Activated CD4-positive, alpha-beta T cell treated with anti-CD3 and anti-CD28 coated beads for 24 hours (primary cell): ENCODE measurements at places on chromosomes 1 and 21.

- no peak for DNase-seq
Measured at GRCh38 chr21:17650292-17650691, 37.6 kb upstream of the BTG3 start.

- no peak for DNase-seq
Measured at GRCh38 chr21:42038826-42039425, 28.8 kb upstream of the ZBTB21 start.

GRCh38 chr1:67618285-67619018, 66.5 kb upstream of the GADD45A start:
- no peak for DNase-seq

DNA sequence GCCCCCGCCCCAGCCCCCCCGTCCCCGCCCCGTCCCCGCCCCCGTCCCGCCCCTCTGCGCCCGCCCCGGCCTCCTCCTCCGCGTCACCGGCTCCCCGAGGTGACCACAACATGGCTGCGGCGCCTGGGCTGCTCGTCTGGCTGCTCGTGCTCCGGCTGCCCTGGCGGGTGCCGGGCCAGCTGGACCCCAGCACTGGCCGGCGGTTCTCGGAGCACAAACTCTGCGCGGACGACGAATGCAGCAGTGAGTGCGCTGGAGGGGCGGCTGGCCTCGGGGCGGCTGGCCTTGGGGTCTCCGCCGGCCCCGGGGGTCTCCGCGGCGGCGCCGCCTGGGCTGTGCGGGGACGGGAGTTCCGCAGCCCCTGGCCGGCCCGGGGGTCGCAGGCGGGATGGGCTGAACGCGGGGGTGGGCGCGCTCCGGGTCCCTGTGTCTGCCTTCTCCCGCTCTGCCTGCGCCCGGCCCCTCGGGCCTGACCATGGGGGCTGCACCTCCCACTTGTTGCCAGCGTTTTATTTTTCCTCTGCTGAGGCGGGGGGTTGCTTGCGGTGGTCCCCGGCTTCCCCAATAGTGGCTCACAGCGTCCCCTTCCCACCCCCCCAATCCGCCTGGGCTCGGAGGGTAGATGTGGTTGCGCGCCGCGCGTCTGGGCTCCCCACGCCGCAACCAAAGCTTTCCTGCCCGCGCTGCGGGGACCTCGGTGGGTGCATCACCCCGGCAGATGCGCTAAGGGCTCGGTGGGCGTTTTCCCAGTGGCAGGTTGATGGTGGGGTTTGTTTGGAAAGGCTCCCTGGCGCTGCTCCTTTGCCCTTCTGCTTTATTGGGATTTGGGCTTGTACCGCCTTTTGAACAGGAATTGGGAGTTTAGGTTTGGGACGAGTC, at the start of gene MIA3:
Gene MIA3, plus strand, starts transcription at position 97 of the 879 bp plus-strand sequence. Its CDS starts 14 bp downstream, at position 111.
- DNase-seq, result peak; percentile 60

DNA sequence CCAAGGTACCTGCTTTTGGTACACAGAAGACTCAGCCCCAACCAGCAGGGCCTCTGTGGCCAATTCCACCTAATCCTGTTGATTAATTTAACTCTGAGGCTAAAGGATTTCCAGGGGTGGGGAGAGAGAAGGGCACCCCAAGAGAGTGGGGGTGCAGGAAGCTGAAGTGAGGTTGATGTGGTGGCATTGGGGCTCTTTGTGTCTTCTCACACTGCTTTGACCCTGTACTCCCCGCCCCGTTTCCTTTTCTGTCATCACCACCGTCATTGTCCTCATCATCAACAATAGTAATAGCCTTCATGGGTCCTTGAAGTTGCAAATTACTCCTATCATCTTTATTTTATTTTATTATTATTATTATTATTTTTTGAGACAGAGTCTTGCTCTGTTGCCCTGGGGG, 55.9 kb downstream of the PAX7 start:
- DNase-seq, result no peak

DNA sequence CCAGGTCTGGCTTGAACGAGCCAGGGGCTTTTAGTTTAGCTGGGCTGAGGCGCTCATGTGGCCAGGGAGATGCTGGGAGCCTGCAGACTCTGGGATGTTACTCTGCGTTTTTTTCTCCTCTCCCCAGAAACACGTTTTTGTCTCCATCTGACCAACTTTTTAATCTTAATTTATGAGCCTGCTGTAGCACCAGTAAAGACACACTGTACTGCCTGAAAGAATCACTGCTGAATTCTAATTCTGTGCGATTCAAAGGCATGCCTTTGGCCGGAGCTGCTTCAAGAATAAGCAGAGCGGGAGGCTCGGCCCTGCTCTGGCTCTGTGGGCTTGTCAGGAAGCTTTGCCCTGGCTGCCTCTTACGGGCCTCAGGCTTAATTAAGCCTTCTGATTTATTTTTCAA, 129.5 kb downstream of the CAMTA1 start:
- no peak for DNase-seq

GRCh38 chr1:64320922-64321614, 117.6 kb downstream of the UBE2U start:
- no peak for DNase-seq

DNA sequence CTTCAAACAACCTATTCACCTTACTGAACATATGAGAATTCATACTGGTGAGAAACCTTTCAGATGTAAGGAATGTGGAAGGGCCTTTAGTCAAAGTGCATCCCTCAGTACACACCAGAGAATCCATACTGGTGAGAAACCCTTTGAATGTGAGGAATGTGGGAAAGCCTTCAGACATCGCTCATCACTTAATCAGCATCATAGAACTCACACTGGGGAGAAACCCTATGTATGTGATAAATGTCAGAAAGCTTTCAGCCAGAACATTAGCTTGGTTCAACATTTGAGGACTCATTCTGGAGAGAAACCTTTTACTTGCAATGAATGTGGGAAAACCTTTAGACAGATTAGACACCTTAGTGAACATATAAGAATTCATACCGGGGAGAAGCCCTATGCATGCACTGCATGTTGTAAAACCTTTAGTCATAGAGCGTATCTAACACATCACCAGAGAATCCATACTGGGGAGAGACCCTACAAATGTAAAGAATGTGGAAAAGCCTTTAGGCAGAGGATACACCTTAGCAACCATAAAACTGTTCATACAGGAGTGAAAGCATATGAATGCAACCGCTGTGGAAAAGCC, 13.2 kb upstream of the EXO5 start:
- DNase-seq, result no peak

DNA sequence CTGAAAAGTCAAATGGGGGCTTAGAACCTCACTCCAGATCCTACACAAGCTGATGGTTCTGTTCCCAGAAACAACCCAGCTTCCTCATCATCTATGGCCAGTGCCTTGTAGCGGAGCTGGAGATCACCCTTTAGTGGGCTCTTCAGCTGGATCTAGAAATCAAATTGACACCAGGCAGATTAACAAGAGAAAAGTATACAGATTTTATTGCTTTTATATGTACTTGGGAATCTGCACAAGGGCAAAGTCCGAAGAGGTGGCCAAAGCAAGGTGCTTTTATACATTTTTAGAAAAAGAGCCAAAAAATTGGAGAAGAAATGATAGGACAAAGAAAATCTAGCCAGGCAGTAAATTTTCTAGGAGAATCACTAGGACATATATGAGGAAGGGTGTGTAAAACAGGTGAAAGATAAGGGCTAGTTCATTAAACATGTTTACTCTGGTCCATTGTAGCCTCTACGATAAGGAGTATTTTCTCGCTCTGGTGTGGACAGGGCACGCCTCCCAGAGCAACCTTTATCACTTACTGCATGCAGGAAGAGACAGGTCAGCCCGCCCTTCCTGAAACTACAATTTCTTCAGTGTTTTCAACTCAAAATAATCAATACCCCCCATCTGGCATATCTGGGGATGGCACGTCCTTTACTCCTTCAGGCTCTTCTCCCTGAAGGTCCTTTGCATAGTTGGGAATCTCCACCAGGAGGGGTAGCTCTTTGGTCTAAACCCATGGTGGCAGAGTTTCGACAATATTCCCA, 14.0 kb upstream of the LGALS8 start:
- DNase-seq, result no peak

DNA sequence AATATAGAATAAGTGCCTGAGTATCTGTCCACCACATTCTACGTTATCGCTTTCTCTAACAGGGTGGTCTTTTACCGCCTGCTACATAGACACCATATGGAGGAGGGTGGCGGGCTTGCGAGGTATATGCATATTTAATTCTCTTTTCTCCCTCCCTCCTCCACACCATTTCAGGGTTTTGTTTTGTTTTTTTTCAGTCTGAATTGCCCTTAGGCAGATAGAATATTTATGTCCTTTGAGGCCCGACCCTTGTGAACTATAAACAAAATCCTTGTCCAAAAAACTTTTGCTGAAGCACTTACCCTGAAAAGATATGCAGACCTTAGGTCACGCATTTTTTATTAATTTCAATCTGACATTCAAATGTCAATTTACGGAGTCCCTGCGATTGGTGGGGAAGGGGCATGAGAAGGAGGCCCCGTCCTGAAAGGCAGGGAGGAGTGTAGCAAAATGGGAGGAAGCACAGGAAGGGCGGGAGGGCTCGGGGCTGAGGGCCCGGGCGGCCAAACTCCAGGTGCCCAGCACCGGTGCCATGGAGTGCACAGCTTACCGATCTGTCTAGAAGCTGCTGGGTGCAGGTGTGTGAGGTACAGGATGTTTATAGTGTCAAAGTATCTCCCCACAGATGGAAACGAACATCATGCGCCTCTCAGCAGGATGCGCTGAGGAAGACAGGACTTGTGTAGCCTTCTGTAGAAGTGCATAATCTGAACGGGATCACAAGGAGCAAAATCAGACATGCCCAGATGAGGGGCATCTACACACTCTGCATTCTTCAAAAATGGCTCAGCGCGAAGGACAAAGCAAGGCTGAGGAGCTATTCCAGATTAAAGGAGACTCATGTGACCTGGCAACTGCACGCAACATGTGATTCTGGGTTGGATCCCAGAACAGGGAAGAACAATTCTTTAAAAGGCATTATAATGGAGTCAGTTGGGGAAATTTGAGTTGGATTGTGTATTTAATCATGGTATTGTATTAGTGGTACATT, 68.8 kb upstream of the LYST start:
- no peak for DNase-seq

DNA sequence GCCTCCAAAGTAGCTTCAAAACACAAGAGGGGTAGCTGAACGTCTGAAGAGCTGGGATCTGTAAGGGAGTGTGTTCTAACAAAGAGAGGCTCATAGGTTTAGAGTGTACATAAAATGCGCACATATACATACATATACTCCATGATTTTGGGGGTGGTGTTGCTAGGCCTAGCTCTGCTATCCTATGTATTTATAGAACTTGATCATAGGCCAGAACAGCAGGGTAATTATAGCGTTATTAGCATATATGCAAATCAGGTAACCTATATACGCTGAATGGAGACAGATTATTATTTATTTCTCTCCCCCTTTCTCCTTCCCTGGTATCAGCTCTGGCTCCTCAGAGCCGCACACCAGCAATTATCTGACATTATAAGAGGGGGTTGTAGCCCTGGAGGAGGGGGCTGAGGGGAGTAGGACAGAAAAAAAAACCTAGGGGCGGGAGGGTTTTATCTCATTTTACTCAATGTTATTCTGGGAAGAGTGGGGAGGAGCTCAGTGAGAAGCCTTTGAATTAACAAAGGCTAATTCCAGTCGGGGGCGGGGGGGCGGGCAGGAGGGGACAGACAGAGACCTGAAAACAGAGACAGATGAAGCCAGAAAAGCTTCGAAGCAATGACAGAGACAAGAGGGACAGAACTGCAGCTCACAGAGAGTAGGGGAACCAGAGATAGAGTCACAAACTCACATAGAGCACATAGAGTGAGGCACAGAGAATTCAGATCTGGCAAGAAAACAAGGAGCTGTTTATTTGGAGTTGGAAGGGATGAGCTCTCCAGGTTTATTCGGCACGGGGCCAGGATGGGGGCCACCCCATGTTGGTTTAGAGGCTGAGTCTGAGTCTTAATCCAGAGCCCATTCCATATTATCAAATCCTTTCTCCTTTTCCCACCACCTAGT, 63.0 kb downstream of the RHBG start:
- no peak for DNase-seq

DNA sequence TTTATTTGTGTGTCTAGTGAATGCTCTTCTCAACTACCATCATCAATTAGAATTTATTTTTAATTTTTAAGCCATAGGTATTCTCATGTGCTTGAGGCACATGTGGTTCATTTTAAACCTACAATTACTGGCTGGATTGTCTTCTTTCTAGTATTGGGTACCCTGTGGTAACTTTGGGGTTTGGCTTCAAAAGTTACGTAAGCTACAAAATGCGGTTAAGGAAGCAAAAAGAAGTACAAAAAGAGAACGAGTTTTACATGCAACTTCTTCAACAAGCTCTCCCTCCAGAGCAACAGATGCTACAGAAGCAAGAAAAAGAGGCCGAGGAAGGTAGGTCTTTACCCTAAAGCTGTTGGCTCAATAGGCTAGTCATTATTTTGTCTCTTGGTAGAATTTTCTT, 25.8 kb downstream of the MACO1 start:
- no peak for DNase-seq

- DNase-seq, result no peak
Measured at GRCh38 chr1:194024659-194025058, 838.2 kb upstream of the B3GALT2 start.

GRCh38 chr21:28548291-28548690, 444.4 kb downstream of the LTN1 start:
- no peak for DNase-seq

DNA sequence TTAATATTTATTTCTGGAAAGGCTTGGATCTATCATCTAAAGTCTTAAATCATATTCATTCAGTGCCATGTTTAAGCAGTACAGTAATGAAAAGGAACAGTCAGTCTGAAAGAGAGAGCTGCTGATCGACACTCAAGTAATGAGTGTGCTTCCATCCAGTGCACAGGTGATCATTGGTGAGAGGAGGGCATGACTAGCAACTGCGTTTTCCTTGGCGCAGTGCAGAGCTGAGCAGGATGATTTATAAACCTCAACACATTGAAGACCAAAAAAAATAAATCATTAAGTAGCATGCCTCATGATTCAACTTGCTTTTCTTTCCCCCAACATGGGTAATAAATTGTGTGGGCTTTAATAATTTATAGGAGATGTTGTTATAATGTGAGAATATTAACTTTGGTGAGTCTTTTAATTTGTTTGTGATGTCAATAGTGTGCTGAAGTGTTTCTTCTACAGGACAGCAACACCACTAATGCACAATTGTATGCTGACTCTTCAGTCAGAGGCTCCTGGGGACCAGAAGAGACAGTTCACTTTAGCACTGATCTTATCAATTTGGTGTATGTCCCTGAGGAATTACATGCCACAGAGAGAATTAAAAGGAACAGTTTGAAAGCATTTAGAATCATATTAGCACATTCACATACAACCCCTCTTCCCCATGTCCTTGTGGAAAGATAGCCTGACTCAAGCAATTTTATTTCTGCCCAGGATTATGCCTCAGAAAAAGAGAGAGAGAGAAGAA, 199.7 kb upstream of the ADGRL2 start:
- no peak for DNase-seq

DNA sequence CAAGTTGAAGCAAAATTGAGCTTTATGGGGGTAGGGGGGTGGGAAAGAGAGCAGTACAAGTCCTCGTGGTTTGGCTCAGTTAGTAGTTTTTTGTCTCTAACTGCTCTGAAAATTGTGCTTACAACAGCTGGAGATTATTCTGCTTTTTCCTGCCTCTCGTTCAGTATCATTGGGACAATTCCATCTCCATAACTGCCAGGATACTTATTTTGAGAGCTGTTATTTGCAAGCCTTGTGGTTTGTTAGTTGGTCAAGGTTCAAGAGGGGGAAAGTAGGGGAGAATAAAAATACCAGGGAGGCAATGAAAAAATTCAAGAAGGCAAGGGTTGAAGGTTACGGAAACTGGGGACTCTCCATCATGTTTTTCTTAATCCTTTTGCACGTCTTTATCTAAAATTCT, 811.8 kb upstream of the ADGRL2 start:
- no peak for DNase-seq
